ENCODE measurements at places on chromosomes 13 and 19. TPM values are rescaled to one million over a fixed set of nuclear protein-coding genes. Genes with fewer than 3 reads are reported as not detected.

DNA sequence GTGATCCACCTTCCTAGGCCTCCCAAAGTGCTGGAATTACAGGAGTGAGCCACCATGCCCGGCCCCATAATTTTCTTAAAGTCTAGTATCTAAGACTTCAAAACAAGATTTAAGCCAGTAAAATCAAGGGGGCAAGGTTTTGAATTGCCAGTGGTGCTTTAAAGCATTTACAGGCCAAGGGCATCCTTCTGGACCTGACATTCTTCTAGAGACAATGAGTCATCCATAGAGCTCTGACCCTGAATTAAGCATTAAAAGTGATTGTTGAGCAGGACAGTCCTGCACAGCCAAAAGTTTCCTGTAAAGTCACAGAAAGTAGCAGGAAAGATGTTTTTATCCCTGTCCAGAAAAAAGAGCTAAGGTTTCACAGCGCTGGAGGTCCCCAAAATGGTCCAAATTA, 50.9 kb upstream of the ATP12A start:
- no peak for DNase-seq
- H3K36me3 ChIP-seq = no peaks in the 10 kb centered on the region
- no peaks in the 10 kb centered on the region for H3K4me1 ChIP-seq
- H3K27me3 ChIP-seq = no peaks in the 10 kb centered on the region
- no peak overlapping the region for H3K4me3 ChIP-seq

GRCh38 chr13:87078947-87079795, 592.0 kb upstream of the SLITRK5 start:
- DNase-seq = no peak
- H3K27me3 ChIP-seq = no peaks in the 10 kb centered on the region
- no peak overlapping the region for H3K27ac ChIP-seq
- no peaks in the 10 kb centered on the region for H3K4me1 ChIP-seq

Gene PSG11
- not detected for total RNA-seq

GRCh38 chr19:44796701-44797115, 12.2 kb upstream of the BCAM start:
- H3K4me3 ChIP-seq = no peak overlapping the region
- H3K4me1 ChIP-seq = peaks cover 12% of the 10 kb centered on the region
- no peak for DNase-seq
- no peaks in the 10 kb centered on the region for H3K36me3 ChIP-seq
- H3K27ac ChIP-seq = peak overlapping the region; percentile 50

DNA sequence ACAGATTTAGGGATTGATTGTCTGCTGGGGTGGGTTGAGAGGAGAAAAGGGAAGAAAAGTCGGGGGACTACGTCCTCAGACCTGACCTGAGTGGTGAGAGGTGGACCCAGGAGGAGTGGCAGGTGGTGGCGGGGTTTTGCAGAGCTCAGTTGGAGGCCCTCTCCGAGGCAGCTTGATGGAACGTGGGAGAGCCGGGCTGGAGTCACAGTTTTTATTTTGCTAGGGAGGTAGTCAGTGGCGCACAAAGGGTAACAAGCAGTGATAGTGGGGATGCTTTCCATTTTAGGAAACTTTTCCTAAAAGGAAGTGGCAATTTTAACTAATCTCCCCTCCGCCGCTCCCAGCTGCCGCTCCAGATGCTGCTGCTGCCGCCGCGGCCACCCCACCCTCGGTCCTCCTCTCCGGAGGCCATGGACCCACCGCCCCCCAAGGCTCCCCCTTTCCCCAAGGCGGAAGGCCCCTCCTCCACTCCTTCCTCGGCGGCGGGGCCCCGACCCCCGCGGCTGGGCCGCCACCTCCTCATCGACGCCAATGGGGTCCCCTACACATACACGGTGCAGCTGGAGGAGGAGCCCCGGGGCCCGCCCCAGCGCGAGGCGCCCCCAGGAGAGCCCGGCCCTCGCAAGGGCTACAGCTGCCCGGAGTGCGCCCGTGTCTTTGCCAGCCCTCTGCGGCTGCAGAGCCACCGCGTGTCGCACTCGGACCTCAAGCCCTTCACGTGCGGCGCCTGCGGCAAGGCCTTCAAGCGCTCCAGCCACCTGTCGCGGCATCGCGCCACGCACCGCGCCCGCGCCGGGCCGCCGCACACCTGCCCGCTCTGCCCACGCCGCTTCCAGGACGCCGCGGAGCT, 1.1 kb upstream of the ZNF581 start:
- DNase-seq = no peak
- H3K36me3 ChIP-seq = peaks cover 10% of the 10 kb centered on the region
- peaks cover 61% of the 10 kb centered on the region for H3K4me1 ChIP-seq
- peak overlapping the region; percentile 96 for H3K4me3 ChIP-seq

DNA sequence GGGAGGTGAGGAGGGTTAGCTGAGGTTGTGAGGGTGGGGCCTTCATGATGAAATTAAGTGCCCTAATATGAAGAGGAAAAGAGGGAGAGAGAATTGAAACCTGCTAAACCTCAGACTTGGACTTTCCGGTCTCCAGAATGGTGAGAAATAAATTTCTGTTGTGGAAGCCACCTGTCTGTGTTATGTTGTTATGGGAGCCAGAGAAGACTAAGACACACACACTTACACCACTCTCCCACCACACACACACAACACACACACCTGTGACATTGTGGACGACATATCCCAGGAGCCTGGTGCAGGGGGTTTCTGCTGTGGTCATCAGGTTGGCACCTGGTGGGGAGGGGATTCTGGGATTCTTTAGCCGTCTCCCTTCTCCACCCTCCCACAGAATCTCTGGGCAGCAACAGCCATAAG, 14.0 kb downstream of the KLK4 start:
- H3K36me3 ChIP-seq = no peaks in the 10 kb centered on the region
- no peaks in the 10 kb centered on the region for H3K4me1 ChIP-seq
- no peak overlapping the region for H3K27ac ChIP-seq
- H3K4me3 ChIP-seq = no peak overlapping the region
- no peak for DNase-seq

- no peak for DNase-seq
- peak overlapping the region; percentile 69 for H3K4me3 ChIP-seq
- no peaks in the 10 kb centered on the region for H3K36me3 ChIP-seq
- H3K27me3 ChIP-seq = peaks cover 6% of the 10 kb centered on the region
These were observed 4.2 kb downstream of the PRR36 start for GRCh38 chr19:7869910-7870511.

GRCh38 chr13:76329004-76329403, 557.2 kb downstream of the KCTD12 start:
- peaks cover 24% of the 10 kb centered on the region for H3K4me1 ChIP-seq
- no peaks in the 10 kb centered on the region for H3K36me3 ChIP-seq
- H3K4me3 ChIP-seq = no peak overlapping the region
- no peak for DNase-seq

Gene PRDX2
- 235 TPM for total RNA-seq

Gene ZIC5
- total RNA-seq = not detected

- H3K4me3 ChIP-seq = no peak overlapping the region
- H3K36me3 ChIP-seq = peaks cover 96% of the 10 kb centered on the region
- DNase-seq = no peak
- H3K27me3 ChIP-seq = no peaks in the 10 kb centered on the region
- no peaks in the 10 kb centered on the region for H3K4me1 ChIP-seq
- H3K27ac ChIP-seq = no peak overlapping the region
These were observed 29.8 kb downstream of the PPP2R1A start for GRCh38 chr19:52219611-52220010.

Gene RAB3A
- total RNA-seq = 1.9 TPM

- no peaks in the 10 kb centered on the region for H3K4me1 ChIP-seq
- no peaks in the 10 kb centered on the region for H3K36me3 ChIP-seq
- H3K27me3 ChIP-seq = no peaks in the 10 kb centered on the region
- no peak overlapping the region for H3K27ac ChIP-seq
- DNase-seq = no peak
These were observed 924.0 kb downstream of the PCDH9 start for GRCh38 chr13:66305961-66306617.

DNA sequence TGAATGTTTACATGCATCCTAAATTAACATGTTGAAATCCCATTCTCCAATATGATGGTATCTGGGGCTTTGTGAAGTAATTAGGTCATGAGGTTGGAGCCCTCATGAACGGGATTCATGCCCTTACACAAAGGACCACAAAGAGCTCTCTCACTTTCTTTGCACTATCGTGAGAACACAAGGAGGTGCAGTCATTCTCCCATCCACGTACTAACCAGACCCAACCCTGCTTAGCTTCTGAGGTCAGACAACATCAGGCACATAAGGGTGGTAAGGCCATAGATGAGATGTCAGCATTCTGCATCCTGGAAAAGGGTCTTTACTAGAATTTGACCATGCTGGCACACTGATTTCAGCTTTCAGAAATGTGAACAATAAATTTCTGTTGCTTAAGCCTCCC, 1211.9 kb upstream of the MIR17HG start:
- no peaks in the 10 kb centered on the region for H3K36me3 ChIP-seq
- H3K27me3 ChIP-seq = no peaks in the 10 kb centered on the region
- no peak for DNase-seq
- H3K4me3 ChIP-seq = no peak overlapping the region
- no peaks in the 10 kb centered on the region for H3K4me1 ChIP-seq

Gene EDNRB
- 27.6 TPM for total RNA-seq

Data from thoracic aorta (tissue), 2 donors.